ENCODE measurements at places on chromosomes 12 and 14.

DNA sequence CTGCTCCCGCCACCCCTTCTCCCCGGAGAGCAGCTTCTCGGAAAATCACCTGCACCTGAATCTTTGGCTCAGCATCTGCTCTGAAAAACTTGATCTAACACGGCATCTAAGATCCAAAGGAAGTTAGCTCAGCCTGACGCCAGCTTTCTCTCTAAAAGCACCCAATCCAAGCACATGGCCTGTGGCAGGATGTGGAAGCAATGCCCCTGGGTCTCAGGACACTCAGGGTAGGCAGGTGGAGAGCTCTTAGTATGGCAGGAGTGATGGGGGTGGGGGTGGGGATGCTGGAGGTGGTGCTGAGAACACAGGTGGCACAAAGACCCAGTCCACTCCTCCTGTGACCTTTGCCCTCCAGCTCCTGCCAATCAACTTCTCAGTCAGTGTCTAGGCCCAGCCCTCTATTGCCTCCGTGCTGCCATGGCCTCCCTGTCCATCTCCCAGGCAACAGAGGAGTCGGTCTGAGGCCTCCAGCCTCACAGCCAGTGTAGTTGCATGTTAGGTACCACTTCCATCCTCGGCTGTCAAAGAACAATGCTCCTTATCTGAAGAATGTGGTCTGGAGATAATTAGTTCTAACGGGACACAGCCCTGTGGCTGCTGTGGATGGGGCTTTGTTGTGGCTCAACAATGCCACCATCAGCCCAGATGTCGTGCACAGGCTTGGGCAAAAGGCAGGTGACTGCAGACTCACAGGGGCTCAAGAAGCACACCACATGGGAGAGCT lies 180.0 kb upstream of the C14orf180 start:
- no peak for DNase-seq

GRCh38 chr12:1429980-1430379 lies 164.4 kb downstream of the FBXL14 start:
- no peak for DNase-seq

DNA sequence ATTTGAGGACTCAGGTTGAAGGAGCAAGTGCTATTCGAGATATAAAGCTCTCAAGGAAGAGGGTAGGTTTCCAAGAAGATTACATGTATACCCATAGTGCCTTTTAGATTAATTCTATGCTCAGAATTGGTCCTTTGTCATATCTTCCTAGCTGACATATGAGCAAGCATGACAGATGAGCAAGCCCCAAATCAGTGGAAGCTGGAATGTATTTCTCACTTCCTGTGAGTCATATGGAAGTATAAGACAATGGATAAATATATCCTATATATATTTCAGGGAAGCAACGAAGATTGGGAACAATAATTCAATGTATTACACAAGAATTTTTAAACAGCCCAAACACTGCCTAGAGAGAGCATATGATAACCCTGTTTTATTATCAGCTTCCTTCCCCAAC lies 674.1 kb upstream of the ATXN7L3B start:
- no peak for DNase-seq

DNA sequence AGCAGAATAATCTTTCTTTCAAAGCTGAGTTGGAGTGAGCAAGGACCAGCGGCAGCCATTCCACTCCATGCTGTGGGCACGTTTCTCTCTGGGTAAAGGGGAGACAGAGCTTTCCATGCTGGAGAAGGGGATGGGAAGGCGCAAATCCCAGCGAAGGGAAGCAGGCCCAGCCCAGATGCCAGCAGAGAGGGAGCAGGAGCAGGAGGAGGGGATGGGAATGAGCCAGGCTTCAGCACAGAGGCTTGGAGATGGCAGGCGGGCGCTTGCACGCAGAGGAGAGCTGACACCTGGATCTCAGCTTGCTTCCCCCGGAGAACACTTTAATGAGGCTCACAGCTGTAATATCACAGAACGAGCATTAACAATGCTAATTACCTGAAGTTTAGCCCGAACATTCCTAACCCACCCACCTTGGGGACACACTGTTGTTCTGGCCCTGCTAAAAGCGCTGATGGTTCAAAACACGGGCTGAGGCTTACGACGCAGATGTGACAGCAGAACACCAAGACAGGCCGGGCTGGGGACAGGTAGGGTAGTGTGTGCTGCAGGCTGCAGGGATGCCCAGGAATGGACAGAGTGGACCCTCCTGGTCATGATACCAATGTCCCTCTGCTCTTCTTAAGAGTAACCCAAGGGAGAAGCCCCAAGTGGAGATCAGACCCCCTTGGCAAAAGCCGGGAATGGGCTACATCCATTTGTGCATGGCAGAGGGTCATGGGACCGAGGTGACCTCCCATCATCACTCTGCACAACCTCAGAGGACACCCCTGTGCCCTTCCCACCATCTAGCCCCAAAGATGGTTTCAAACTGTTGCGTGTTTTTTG lies 288.6 kb downstream of the DPF3 start:
- DNase-seq, result no peak

DNA sequence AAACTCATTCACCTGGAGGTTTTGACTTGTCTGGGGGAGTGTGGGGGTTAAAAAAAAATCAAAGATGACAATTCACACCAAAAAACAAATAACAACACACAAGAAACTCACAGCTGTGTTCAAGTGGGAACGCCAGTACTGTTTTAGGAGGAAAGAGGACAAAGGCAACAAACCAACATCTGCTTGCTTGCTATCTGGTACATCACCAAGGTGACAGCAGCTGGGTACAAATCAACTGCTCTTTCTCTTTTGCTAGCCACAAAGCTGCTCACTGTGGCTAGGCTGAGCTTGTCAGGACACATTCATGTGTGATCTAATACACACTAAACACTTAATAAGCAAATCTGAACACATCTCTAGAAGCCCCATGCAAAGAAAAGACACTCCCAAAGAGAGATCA lies 128.0 kb upstream of the RAP1B start:
- no peak for DNase-seq

- DNase-seq, result no peak
Observed at GRCh38 chr14:80772504-80772903, 169.0 kb downstream of the CEP128 start.

GRCh38 chr12:25249931-25250738 lies 594 bp downstream of the KRAS start:
- DNase-seq, result peak; percentile 30

DNA sequence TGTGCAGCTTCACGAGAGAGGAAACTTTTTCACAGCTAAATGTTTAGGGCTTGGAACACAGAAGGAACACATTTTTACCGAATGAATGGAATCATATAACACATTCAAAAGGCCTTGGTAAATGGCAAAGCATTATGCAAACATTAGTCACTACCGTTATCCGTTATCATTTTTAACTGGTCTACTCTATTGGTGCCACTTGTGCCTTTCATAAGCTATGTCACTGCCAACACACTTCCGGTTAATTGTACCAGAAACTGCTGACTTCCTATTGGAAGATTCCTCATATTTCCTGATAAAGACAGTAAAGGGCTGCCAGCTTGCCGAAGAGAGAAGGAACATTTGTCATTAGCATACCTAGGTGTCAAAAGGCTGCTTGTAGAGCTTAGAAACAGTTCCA lies 169.2 kb downstream of the APAF1 start:
- DNase-seq, result no peak

- DNase-seq, result peak; percentile 59
Observed at GRCh38 chr14:100822532-100823296, 3.2 kb upstream of the MEG3 start.

DNA sequence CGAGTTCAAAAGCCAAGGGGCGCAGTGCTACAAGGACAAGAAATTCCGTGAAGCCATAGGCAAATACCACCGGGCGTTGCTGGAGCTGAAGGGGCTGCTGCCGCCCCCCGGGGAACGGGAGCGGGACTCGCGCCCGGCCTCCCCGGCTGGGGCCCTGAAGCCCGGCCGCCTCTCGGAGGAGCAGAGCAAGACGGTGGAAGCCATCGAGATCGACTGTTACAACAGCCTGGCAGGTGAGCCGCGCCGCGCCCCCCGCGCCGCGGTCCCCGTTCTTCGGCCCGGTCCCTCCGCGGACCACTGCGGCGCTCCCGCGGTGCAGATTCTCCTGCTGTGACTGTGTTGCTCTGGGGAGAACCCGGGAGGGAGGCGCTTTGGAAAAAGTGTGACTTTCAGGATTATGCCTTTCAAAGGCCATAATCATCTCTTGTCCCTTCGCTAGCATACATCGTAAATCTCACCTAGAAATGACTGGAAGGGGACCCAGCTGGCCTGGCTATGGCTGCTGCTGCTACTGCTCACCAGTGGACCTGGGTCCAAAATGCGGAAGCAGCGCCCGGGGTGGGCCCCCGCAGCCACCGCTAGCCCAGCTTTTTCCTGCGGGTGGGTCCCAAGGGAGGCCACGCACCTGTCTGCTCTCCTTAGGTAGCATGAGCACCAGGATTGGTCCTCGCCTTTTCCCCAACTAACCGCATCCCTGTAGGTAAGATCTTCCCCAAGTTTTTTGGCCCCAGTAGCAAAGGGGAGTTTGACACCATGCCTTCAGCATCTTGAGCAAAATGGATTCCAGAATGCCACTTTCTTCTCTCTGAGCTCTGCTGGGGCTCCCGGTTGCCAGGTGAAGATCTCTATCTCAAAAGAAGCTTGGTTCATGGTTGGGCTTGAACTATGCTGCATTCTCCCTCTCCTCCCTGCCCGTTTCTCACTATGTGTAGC lies 853 bp downstream of the TTC9 start:
- peak; percentile 23 for DNase-seq

GRCh38 chr14:54877015-54877702 lies 25.5 kb downstream of the GCH1 start:
- DNase-seq, result no peak

DNA sequence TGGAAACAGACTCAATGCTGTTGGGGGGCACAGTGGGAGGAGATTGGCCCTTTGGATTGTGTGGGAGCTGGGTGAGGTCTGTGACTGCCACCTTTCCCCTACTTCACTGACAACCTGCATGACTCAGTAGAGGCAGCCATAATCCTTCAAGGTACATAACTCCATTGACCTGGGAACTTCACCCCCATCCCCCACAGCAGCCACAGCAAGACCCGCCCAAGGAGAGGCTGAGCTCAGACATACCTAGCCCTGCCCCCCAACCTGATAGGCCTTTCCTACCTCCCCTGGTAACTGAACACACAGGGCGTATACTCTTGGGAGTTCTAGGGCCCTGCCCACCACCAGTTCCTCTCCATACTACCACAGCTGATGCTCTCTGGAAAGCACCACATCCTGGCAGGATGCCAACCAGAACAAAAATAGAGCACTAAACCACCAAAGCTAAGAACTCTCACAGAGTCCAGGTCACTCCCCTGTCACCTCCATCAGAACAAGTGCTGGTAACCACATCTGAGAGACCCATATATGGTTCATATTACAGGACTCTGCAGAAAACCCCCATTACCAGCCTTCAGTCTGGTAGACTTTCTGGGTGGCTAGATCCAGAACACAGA lies 703.9 kb downstream of the FSCB start:
- DNase-seq, result no peak

DNA sequence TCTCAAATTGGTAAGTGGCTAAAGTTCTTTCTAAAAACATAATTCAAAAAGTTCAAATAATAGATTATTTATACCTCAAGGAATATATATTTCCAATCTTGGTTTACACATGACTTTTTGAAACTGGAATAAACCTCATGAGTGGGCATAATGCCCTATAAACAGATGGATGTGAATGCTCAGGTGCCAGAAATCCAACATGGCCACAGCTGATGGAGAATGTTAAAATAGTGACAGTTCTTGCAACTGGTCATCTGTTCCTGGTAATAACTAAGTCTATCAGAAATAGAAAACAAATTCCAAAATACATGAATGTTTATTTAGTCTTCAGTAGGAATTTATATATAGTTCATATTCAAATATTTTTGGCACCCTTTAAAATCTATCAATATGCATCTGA lies 21.6 kb upstream of the CNOT2 start:
- no peak for DNase-seq

GRCh38 chr14:53932966-53933365 lies 23.7 kb downstream of the BMP4 start:
- no peak for DNase-seq

- DNase-seq, result no peak
Observed at GRCh38 chr14:24848102-24848790, 201.7 kb downstream of the STXBP6 start.

DNA sequence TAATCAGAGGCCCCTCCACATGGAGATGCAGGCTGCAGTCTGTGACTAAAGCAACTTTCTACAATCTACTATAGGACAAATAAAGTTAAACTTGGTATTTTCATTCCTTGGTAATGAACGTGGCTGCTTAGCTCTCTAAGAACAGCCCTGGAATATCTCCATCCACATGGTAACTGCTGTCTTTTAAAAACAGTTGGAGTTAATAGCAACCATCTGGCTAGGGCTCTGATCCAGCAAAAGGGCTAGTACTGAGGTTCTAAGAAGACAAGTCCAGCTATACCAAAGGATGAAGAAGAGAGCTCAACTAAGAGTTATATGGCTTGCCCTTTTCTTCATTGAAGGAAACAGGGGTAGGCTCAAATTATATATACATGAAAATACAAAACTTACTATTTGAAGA lies 920.1 kb downstream of the FLRT2 start:
- no peak for DNase-seq

- DNase-seq, result no peak
Observed at GRCh38 chr12:22624548-22624869, 462 bp upstream of the ETNK1 start.

DNA sequence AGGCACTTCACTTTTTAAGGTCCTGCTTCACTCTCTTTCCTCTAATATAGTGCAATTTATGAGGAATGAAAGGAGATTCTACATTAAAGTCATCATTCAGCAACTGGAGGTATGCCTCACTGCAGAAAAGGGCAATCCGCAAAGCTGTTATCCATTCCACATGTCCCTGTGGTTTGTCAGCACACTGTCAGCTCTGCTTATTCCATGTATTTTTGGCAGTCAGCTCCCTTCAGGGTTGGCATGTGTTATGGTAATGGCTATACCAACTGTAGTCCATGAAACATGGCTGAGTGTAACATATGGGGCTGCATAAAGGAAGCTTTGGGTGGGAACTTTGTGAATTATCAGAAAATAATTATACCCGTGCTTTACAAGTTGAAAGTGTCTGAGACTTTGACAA lies 154.1 kb downstream of the GALC start:
- DNase-seq, result no peak

DNA sequence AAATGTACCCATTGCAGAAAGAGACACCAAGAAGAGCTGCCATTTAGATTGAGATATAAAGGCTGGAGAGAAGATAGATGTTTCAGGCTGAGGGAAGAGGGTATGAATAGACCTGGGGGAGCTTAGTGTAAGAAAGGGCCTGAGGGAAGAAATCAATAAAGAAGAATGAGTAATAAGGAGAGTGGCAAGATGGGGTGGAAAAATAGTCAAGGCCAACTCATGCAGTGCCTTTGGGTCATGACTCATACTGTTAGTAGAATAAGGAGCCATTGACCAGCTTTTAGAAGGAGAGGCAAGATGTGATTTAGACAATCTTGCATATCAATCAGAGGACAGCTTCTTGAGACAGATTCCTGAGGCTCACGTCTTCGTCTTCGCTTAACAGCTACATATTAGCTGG lies 287.5 kb downstream of the DUSP6 start:
- DNase-seq, result no peak

DNA sequence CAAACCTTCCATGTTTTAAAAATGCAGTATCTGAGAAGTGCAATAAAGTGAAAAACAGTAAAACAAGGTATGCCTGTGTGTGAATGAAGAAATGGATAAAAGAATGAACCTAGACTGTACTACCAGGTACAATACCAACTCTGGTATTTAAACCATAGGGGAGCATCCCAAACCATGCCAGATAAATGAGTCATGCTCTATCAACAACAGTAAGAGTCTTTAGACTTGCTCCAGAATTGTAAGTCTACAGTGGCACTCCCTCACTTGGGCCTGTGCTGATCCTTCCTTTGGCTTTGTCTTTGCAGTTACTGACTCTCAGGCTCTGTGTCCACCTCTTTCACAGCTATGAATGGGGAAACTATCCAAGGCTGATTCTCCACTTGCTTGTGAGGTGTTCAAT lies 38.1 kb downstream of the BBS10 start:
- DNase-seq, result no peak

Data from renal pelvis (tissue), 12 donors.